Kidney glomerular epithelial cell (primary cell): ENCODE measurements at places on chromosomes 4 and X.

DNA sequence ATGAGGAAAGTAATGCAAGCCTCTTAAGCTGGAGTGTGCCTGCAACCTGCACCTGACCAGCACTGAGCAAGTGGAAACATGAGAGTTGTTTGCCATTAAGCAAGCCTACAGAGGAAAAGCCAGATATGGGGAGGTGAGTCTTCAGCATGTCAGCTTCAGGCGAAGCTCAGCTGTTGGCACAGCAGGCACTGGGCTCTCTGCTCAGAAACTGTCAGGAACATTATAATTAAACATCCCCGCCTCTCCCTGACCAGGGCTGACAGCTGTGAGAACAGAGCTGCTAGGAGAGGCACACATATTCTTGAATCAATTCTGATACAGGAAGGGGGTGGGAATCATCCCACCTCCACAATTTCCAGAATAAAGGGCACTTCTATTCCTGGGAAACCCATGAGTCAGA, 19.0 kb upstream of the DCX start:
- DNase-seq, result no peak

- no peak for DNase-seq
Measured at GRCh38 chr4:175413561-175413960, 398.5 kb downstream of the GPM6A start.

DNA sequence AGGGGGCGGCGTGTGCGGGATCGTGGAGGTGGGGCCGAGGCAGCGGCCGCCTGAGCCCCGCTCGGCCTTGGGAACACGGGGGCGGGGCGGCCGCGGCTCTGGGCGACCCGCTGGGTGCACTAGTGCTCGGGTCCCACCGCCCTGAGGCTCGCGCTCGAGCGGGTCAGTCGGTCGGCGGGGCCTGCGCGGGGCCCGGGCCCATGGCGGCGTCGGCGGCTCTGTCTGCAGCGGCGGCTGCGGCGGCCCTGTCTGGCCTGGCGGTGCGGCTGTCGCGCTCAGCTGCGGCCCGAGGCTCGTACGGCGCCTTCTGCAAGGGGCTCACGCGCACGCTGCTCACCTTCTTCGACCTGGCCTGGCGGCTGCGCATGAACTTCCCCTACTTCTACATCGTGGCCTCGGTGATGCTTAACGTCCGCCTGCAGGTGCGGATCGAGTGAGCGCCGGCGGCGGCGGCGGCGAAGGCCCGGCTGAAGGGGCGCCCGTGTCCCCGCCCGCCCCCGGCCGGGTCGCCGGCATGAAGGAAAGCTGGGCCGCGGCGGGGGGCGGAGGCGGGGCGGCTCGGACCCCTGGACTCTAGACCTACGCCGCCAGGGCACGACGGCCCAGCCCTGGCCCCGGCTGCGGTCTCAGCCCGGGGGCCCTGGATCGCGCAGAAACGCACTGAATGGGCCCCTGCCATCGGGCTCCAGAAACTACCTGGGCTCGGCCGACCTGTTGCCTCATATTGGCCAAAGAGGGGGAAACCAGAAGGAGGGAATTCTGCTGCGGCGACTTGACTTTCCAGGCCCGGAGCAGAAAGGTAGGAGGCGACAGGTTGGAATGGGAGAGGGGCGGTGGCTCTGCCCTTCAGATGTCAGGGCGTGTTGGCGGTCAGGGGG, at the start of gene SMIM10L2A:
TSS of gene SMIM10L2A (plus strand) at position 13 of the 878 bp plus-strand sequence. CDS start at position 201, 188 bp downstream.
- no peak for DNase-seq

DNA sequence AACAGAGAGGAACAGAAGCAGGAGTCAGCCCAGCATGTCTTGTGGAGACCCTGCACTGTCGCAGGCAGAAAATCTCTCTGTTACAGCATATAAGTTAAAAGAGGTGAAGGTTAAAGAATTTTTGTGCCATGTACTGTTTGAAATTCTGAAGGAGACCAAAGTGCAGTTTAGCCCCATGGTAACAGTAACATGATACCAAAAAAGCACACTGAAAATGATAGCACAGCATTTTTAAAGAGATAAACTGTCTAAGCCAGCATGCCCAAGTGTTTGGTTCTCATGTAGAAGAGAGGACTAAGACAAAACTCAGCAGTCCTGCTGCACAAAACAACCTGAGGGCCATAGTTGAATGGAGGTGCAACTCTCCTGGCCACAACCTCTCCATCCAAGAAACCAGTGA, 41.9 kb upstream of the PARM1 start:
- no peak for DNase-seq

DNA sequence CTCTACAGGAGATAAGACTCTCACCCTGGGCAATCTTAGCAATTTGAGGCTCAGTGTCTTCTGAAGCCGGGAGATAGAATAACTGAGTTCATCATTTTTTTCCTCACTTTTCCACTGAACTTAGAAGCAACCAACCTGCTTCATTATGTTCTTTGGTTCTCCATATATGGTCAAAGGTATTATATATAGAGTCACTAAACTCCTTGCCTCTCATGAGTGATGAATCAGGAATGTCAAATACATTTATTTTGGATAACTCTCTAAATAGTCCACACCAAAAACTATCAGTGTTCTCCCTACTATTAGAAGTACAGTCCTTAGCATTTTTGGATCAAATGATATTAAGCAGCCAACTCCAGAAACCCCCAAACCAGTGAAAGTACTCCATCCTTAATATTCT, 421.5 kb upstream of the EPHA5 start:
- DNase-seq, result no peak

DNA sequence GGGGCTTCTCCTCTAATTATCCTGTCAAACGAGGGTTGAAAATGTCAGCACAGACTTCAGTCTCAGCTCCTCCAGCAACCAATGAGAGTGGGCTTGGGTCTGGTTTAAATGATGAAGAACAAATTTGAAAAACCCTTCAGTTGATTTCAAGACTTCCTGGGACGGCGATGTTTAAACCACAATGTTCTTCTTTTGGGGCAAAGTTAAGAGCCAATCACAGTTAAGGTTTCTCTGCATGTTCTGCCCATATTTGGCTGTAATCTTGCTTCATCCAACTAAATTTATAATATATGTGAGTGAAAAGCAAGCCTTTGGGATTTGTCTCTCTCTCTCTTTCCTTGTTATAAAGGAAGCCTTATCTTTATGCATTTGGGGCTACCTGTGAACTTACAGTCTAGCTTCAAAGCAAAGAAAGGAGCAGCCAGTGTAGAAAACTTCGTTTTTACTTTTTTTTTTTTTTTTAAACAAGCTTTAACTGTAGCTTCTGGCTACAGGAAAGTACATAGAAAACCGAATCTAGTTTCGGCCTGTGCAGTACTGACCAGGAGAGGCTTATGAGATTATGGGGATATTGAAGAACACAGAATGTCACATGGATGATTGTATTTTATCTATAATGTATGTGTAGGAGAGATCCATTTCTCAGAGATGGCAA, 46.8 kb upstream of the FAM9C start:
- no peak for DNase-seq

DNA sequence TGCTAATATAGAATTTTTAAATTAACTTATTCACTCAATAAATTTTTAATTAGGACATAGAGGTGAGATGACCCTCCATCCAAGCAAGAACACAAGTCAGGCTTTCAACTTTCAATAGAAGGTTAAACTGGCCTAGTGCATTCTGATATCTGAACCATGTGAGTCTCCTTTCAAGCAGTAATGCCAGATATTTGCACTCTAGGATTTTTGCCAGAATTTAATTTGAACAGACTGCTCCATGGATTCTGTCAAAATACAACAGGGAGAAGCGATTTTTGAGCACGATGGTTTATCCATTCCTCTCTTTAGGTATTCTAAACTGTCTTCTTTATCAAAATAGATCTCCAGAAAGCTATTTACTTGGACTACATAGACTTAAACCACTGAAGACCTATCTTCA, 72.0 kb upstream of the DCLK2 start:
- DNase-seq, result no peak

DNA sequence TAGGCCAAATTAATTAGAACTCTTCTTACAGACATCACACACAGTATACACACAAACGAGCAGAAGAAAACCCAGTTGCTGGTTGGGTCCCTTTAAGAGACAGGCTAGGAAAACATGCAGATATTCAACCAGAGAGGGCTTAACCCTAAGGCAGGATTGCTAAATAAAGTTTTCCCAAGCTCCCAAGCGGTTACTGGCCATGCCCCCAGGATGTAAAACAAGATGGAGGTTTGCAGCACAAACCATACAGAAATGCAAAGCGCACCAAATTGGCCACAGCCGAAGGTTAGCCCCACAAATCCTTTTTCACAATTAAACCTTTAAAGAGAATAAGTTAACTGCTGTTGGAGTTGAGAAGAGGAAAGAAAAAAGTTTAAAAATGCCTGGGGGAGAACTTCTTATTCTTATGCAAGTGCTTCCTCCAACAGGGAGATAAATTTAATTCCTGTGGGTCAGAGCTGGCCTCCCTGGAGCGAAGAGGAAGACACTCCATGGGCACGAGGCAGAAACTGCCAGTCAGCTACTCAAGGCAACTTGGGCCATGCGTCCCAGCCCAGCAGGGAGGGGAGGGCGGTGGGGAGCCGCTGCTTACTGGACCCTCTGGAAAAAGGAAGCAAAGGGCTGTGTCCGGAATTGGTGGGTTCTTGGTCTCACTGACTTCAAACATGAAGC, 167.6 kb upstream of the ARSJ start:
- no peak for DNase-seq
